ENCODE measurements at places on chromosomes 11 and 22.
A peak's percentile ranks its signal among the peaks of the same experiment; 100 is the strongest.

- no peak for DNase-seq
These were observed 666.7 kb upstream of the RAG2 start for GRCh38 chr11:37264783-37265182.

DNA sequence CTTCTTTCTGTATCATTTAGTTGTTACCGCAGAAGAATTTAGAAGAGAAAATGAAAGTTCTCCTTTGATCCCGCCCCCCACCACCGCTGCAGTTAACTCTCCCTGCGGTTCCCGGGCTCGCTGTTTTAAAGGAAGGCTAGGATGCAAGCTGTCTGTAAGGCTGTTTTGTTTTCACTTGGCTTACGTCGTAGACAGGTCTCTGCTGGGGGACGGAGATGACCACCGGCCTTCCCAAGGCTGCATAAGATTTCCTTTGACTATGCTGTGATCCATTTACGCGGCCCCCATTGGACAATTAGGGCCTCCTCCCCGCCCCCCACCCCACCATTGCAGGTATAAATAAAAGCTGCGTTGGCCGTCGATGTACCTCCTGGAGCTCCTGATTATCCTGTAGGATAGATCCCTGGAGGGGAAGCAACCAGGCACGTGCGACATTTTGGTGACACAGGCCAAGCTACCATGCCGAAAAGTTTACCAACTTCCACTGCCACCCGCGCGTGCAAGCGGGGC, 1.4 kb upstream of the CPT1A start:
- no peak for DNase-seq

- no peak for DNase-seq
These were observed 3.4 kb downstream of the IRF7 start for GRCh38 chr11:612201-612960.

- no peak for DNase-seq
These were observed 77.4 kb upstream of the USP47 start for GRCh38 chr11:11764423-11764803.

DNA sequence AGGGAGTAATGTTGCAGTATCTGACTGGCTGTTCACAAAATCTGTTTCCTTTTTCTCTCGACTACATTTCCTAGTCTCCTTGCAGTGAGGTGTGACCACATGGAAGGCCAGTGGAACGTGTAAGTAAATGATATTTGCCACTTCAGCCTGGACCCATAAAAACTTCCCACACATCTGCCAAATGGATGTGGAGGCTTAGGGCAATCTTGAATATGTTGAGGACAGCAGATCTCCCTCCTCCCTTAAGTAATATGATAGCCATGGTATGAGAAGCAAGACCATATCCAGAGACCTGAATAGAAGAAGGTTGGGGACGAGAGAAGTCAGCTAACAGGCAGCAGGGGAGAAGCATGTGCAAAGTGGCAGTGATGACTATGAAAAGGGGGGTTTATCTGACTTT, 33.0 kb upstream of the C11orf87 start:
- DNase-seq, result no peak

DNA sequence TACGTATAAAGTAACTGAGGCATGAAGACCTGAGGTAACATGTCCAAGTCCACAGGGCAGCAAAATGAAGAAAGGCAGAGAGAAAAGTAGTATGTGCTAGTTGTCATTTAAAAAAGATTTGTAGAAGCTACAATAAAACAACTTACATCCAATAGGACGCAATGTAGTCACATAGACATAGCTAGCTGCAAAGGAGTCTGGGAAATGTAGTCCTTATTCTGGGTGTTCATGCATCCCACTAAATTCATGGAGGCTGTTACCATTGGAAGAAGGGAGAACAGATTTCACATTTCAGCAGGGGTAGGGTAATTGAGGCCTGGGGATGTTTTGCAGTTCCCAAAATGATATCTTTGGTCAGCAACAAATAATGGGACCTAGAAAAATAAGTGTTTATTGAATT, 571.4 kb downstream of the MIAT start:
- DNase-seq, result no peak

GRCh38 chr11:94998285-94998684, 24.8 kb downstream of the KDM4D start:
- DNase-seq, result no peak

DNA sequence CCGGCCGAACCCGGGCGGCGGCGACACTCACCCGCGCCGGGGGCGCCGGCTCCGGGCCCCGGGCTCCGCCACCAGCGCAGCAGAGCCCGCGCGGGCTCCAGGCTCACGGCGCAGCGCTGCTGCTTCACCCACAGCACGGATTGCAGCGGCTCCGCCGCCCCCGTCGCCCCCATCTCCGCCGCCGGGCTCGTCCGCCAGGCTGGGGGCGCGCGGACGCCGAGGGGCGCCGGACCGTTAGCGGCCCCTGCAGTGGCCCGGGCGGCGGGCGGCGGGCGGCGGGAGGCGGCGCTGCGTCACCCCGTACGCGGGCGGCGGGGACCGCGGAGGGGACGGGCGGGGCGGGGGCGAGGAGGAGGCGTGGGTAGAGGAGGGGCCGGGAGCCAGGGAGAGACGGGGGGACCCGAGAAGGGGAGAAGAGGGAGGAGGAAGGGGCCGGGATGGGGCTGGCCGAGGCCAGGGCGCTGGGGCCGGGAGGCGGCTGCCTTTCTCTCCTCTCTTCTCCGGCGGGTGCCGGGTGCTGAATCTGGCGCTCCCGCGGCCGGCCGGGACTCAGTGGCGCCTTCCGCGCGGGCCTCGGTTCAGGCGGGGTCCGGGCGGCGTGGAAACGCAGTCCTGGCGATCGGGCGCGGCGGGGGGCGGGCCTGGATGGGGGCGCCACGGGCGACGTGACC, at the start of gene CERK:
Gene CERK, minus strand, starts transcription at position 277 of the 671 bp plus-strand sequence. Its CDS starts 104 bp downstream, at position 173.
- DNase-seq, result peak; percentile 70

DNA sequence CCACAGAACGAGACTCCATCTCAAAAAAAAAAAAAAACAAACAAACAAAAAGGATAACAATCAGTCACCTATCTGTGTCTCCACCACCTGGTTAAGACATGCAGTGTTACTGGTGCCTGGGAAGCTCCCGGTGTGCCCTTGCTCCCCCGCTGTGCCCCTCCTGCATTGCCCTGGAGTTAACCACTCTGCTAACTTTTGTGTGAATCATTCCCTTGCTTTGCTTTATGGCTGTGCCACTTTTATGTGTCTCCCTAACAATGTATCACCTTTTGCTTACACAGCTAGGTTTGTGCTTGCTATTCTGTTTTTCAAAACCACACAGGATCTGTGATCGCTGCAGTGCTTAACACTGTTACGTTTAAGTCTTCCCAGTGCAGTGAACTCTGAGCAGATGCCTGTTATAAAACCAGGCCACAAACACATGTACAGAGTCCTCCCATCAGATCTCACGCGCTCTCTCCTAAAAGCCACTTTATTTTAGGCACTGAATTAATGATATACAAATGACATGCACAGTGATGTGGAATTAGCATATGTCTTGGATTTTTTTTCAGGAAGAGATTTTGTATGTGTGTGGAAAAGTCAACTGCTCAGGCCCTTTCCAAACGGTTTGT, 69.9 kb downstream of the BUD13 start:
- DNase-seq, result no peak

GRCh38 chr11:66081505-66081904, 11.4 kb downstream of the PACS1 start:
- DNase-seq, result no peak

DNA sequence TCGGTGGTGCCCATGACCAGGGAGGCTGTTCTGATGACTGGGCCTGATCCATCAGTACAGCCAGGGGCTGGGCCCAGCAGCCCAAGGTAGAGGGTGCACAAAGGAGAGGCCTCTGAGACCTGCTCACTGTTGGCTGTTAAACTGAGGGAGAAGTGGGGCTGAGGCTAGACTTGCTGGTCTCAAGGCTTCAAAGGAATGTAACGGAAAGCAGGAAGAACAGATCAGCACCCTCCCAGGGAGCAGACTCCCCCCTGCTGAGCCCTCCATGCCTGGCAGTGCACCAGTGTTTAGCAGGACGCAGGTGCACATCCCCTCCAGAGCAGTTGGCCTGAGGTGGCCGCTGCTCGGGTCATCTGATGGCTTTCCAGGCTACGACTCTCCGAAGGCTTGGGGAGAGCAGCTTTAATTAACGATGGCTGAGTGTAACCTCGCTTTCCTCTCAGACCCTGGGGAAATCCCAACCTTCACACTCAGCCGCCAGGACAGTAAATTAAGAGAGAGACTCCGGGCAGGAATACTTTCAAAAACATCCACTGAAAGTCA, 255.7 kb upstream of the NARS2 start:
- no peak for DNase-seq

GRCh38 chr11:12110714-12111548, 541 bp downstream of the MICAL2 start:
- no peak for DNase-seq

DNA sequence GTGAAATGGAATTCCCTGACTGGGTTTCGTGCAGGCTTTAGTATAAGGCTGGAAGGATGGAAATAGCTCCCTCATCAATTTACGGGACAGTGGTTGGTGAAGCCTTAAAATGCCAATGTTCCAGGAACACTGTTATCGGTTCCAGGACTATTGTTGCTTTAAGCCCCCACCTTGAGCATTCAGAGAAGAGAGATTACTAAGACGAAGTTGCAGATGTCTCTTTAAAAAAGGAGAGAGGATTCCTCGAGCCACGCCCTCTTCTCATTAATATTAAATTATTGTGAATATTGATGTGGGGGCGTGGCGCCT, 195 bp upstream of the CREB3L1 start:
- no peak for DNase-seq

DNA sequence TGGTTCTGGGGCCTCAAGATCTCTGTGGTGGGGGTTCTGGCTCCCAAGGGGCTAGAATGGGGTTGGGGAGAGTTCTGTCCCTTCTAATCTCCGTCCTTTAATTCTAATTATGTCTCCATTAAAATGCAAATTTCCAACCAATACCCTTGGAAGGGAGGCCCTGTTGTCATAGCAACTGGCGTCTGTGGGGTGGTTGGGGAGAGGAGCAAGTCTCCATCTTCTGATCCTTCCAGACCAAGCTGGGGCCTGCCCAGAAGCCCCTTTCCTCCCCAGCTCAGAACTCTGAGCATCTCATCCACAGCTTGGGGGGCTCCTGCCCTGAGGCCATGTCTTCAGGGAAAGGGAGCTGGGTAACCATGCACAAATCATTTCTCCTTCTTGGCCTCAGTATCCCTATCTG, 5.4 kb upstream of the RPS19BP1 start:
- no peak for DNase-seq

GRCh38 chr11:17612221-17613188, 65.4 kb downstream of the OTOG start:
- no peak for DNase-seq

DNA sequence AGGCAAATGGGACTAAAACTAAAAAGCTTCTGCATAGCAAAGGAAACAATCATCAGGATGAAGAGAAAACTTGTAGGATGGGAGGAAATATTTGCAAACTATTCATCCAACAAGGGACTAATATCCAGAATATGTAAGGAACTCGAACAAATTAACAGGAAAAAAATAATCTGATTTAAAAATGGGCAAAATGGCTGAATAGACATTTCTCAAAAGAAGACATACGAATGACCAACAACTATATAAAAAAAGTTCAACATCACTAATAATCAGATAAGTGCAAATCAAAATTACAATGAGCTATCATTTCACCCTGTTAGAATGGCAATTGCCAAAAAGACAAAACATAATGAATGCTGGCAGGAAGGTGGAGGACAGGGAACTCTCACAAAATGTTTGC, 12.0 kb downstream of the OR52E1 start:
- DNase-seq, result no peak

DNA sequence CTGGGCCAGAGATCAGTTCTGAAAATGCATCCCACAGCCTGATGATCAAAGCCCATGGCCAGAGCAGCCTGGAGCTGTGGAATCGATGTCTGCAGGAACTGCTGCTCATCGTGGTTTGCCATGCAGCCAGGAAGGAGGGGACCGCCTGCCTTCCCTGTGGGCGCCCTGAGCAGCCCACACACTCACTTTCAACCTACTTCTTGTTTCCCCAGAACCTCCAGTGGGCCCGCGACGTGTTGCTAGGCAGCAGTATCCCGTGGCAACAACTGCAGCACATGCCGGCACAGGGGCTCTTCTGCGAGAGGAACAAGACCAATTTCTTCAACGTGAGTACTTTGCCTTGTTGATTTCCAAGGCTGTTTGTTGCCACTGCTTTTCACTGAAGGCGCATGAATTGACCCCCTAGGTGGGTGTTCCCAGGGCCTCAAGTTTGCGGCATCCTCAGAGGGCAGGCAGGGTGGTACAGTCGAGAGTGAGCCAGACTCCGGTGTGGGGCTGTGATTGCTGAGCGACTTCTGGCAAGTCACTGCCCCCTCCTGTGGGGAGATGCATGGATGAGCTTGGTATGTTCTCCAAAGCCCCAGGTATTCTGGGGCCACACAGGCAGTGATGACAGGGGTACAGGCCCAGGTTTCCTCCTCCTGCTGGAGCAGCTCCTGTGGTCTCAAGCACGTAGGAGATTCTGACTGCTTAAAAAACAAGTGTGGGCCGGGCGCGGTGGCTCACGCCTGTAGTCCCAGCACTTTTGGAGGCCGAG, 47.0 kb upstream of the SUSD2 start:
- DNase-seq, result peak; percentile 92

GRCh38 chr11:23543651-23544222, 683.5 kb upstream of the CCDC179 start:
- DNase-seq, result no peak

DNA sequence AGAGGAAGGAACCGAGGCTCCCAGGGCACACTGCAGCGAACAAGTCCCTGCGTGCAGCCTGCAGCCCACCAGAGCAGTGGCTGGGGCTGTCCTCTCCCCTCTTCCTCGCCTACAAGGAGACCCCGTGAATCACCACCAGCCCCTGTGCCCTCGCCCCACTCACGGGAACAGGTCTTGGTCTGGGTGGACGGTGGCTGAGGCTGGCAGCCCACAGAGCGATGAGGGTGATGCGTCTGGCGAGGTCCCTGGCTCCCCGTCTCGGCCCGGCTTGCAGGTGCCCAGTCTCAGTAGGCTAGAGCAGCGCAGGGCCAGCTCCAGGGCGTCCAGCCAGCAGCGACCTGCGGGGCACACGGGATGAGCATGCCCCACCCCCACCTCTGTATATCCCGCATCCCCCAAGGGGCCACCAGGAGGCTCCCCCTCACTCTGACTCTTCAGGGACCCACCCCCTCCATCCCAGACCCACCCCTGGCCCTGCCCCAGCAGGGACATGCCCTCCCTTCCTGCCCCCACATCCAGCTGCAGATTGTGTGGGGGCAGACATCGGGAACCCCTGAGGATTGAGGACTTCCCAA, 50.5 kb upstream of the CARS1 start:
- DNase-seq, result peak; percentile 72

- no peak for DNase-seq
These were observed 274.2 kb downstream of the CASP12 start for GRCh38 chr11:104624021-104624420.

DNA sequence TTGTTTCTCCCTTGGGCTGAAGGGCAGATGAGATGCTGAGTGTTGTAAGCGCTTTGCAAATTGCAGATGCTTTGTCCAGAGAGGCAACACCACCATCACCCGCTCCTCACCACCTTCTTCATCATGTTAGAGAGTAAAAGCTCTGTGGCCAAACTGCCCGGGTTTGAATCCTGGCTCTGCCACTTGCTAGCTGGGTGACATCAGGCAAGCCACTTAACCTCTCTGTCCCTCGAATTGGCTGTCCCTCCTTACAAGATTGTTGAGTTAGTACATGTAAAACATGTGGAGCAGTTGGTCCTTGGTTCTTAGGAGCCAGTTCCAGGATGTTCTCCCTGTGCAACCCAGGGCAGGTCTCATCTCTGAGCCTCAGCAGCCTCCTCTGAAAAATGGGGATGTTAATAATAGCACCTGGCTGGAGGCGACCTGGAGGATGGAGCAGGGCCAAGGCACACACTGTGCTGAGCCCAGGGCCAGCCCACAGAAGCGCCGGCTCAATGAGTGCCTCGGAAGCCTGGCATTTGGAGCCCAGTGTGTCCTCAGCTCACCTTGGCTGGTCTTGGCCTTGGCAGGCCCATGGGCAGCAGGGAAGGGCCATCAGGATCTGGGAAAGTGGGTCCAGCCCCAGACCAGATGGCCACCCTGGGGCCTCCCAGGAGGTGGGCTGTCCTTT, 10.5 kb downstream of the C11orf86 start:
- DNase-seq, result no peak

All from posterior cingulate gyrus (tissue), 11 donors.